ENCODE measurements at places on chromosomes 2 and 18. TPM values are rescaled to one million over a fixed set of nuclear protein-coding genes. Genes with fewer than 3 reads are reported as not detected.

PSMA8 gene
- total RNA-seq = not detected

TFCP2L1 gene
- total RNA-seq = 0.27 TPM

DAPL1 gene
- total RNA-seq = not detected

CYS1 gene
- total RNA-seq = 9.3 TPM

GPD2 gene
- 56.4 TPM for total RNA-seq

HOXD10 gene
- 1.9 TPM for total RNA-seq

TUBB6 gene
- total RNA-seq = 141 TPM

Measured in sciatic nerve (tissue), 2 donors.